ENCODE measurements at places on chromosomes 12 and 14.

- no peak for DNase-seq
Measured at GRCh38 chr12:107241411-107241810, 148.1 kb upstream of the CRY1 start.

DNA sequence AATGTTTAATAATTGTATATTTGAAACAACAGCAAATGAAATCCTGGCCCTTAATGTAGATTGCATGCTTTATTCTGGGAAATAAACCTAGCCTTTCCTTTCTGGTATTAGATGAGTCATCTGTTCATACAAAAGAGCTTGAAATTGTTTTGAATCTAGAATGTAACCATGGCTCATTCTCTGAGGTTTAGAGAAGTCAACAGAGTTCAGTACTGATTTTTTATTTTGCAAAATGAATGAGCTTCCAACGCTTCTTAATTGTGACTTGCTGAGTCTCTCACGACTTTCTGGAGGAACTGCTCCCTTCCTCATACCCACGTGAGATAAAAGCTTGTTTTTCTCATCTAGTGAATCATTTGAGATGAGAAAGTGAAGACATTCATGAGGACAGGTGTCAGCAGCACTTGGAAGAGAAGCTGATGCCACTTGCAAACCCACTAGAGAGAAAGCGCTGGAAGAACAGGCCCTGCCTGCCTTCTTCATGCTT, 509.6 kb downstream of the VRK1 start:
- DNase-seq, result no peak

DNA sequence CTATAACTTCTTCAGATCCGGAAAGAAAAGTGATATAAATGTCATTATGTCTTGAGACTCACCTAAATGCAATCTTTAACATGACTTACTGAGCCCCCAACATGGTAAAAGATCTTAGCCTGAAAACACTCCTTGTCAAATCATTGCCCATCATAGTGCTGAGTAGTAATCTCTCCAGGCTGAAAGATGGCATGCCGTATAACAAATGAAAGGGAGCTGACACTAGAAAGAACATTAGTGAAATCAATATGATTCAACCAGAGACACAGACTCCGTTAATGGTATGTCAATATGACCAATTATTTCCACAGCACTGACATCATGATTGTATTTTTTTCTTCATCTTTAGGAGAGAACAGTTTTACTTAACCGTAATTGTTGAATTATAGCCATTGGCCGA, 54.4 kb downstream of the BICD1 start:
- DNase-seq, result no peak

GRCh38 chr14:45426685-45427282, 173.8 kb upstream of the MIS18BP1 start:
- DNase-seq, result no peak

DNA sequence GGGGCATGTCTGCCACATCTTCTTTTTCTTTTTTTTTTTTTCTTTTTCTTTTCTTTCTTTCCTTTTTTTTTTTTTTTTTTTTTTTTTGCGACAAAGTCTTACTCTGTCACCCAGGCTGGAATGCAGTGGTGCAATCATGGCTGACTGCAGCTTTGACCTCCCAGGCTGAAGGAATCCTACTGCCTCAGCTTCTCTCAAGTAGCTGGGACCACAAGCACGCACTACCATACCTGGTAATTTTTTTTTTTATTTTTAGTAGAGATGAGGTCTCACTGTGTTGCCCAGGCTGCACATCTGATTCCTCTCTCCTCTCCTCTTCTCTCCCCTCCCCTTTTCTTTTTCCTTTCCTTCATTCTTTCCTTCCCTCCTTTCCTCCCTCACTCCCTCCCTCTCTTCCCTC, 18.5 kb downstream of the SLC15A5 start:
- no peak for DNase-seq

DNA sequence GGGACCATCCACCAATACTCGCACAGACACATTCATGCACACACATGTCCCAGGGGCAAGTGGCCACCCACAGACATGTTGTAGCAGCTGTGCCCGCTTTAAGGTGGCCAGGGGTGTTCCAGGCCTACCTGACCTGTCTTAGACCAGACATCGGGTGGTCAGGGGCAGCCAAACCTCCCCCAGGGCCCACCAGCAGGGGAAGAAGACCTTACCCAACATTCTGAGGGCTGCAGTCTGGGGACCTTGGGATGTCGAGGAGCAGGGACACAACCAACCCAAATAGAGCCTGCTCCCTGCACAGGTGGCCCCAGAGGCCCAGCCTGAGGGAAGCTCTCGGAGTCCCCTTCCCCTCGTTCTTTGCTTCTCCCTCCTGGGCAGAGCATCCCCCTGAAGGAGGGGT, 1.7 kb upstream of the TMEM119 start:
- no peak for DNase-seq

- peak; percentile 71 for DNase-seq
Measured at GRCh38 chr12:69240631-69240995, 1.2 kb downstream of the CPSF6 start.
